HFF-Myc (cell line): ENCODE measurements at places on chromosomes 3 and 15.
A peak's percentile ranks its signal among the peaks of the same experiment; 100 is the strongest.

DNA sequence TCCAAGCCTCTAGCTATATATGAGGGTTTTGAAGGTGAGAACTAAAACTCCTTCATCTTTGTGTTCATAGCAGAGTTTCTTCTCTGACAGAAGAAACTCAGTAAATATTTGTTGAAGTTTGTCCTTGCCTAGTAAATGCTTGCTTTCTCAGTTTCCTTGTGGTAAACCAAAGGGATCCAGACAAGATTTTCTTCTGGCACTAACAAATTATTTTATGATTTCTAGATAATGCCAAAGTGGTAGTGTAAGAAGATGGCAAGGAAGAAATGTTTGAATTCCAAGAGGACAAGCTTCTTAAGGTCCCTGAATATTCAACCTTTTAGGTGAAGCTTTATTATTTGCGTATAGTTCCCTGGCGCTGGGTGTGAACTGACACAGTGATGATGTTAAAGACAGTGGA, 14.4 kb downstream of the ARIH1 start:
- no peak for DNase-seq

GRCh38 chr15:58758141-58758540, 8.6 kb upstream of the ADAM10 start:
- DNase-seq, result no peak

- DNase-seq, result no peak
Observed at GRCh38 chr3:153038779-153039178, 123.2 kb upstream of the RAP2B start.

- DNase-seq, result no peak
Observed at GRCh38 chr3:186825294-186825821, 17.2 kb upstream of the ADIPOQ start.

DNA sequence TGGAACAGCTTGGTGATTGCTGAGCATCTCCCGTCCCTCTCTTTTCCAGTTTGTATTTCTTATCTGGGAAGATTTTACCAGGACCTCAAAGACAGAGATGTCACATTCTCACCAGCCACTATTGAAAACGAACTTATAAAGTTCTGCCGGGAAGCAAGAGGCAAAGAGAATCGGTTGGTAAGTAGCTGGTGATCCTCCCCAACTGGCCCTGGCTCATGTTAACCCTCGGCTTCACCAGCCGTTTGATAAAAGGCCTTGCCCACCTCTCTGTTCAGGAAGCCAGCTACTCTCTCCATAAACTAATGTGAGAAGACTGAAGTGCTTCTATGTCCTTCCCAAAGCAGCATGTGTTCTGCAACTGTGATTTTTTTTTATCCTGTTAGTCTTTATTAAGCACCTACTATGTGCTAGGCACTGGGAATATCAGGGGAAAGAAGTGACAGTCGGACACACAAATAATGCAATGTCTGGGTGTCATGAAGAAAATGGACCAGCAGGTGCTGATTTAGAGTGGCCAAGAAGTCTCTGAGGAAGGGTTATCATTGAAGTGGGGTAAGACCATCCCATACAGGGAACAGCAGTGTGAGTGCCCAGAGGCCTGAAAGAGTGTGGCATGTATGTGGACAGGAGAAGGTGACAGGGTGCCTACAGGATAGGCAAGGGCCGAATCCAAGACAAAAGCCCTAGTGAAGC, 1.2 kb downstream of the MANF start:
- no peak for DNase-seq

DNA sequence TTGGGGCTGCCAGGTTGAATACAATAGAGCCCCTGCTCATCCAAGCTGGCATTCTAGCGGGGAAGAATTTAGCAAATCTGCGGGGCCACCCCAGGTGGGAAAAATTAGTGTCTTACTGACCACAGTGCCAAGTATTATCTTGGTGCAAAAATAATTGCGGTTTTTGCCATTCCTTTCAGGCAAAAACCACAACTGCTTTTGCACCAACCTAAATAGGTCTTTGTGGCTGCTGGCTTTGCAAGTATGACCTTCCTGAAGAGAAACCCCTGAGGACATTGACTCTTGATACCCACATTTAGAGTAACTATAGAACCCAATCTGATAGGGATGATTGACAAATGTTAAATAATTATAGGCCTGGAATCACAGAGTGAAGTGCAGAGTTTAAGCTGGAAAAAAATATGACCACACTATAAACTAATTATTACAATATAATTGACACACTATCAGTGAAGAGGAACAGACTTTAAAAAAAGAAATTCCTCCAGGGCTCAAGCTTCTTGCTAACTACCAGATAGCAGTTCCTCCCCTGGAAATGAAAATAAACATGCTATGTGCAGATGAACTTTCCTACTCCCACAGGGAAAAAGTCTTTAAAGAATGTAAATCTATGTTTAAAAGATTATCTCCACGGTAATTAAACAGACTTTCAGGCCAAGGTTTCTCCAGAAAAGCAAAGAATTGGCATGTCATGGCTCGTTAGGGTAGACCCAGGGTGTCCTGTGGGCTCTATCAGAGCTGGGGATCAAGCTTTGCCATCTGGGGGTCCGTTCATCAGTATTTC, 34.4 kb downstream of the CA12 start:
- DNase-seq, result no peak

GRCh38 chr3:13461169-13462124, 18.7 kb upstream of the HDAC11 start:
- DNase-seq, result no peak

DNA sequence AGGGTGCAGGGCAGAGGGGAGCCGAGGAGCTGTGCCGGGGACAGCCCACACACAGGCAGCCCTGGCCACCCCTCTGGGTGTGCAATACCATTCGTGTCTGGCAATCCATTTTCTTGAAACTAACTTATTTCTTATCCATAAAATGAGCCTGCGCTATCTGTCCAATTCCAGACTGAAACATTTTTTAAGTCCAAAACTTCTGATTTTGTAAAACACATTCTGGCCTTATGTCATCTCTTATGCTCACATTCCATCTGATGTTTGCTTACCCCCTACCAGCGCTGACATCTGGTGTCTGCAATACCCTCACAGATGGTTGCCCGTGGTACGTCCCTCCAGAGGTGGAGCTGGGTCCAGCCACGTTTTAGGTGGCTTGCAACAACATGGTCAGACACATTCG, 31.8 kb downstream of the PCSK6 start:
- DNase-seq, result no peak

DNA sequence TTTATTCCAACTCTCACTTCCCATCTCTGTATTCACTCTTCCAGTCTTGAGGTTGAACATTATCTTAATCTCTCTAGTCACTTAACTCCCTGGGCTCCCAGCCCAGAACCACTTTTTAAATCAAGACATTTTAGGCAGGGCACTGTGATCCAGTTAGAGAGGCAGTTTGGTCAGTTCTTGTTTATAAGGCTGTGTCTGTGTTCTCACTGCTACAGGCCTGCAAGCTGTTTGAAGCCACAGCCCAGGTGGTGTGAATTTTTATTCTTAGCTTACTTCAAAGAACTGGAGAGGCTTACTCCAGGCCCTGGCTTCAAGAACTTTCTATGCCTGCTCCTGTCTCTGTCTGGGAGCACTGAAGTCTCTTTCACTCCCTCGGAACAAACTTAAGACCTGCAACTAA, 906.1 kb downstream of the CADM2 start:
- DNase-seq, result no peak

DNA sequence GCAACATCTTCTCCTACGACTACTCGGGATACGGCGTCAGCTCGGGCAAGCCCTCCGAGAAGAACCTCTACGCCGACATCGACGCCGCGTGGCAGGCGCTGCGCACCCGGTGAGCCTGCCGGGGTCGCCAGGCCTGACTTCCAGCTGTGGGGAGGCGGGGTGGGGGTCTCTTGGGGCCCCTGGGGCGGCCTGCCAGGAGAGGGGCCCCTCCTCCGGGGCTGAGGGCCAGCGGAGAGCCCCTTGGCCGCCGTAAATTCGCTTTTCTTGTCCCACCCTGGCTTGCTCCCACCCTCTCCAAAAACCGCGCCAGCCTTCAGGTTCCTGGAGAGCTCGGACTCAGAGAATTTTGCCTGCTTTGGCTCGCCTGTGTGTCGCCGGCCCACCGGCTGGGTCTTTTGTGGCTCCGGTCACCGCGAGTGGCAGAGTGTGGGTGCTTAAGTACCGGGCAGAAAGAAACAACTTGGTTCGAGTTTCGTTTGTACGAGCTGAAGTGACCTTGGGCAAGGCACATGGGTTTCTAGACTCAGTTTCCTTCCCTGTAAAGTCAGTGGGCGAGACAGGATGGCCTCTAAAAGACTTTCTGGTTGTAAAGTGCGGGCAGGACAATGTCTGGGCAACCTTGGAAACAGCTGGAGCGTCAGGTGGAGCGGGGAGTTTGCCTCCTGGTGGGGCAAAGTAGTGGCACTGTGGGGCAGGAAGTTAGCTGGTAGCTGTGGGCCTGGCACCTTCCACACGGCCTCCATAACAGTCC, 976 bp downstream of the ABHD17C start:
- DNase-seq, result no peak

DNA sequence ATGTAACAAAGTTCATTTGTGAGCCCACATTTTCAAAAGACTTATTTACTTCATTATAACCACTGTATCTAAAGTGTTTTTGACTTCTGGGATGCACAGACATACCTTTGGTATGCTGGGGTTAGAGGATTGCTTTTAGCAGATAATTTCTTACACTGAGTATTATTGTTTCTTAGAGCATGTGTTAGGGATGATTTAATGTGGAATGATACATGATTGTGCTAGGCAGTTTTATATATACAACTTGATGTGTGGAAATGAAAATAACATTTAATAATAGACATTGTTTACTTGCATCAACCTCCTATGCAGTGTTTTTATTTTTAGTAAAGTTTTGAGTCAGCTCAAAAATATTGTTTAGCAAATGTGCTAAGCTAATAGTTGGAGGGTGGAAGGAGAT, 3.4 kb downstream of the KIF23 start:
- no peak for DNase-seq

GRCh38 chr3:52001443-52001974, 5.8 kb upstream of the RPL29 start:
- DNase-seq, result peak; percentile 36

DNA sequence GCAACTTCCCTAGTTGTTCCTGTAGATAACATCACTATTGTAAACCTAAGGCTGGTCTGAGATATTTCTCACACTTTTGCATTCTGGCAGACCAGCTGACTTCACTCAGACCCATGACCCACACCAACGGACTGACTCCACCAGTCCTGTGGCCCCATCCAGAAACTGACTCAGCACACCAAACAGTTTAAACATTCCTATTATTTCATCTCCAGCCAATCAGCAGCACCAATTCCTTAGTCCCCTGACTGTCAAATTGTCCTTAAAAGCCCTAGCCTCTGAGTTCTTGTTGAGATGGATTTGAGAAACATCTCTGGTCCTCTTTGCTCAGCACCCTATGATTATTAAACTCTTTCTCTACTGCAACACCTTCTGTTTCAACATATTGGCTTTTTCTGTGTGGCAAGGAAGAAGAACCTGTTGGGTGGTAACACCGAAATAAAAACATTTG, 12.2 kb upstream of the IDH2 start:
- no peak for DNase-seq

GRCh38 chr3:131708241-131708640, 205.5 kb upstream of the MRPL3 start:
- no peak for DNase-seq

DNA sequence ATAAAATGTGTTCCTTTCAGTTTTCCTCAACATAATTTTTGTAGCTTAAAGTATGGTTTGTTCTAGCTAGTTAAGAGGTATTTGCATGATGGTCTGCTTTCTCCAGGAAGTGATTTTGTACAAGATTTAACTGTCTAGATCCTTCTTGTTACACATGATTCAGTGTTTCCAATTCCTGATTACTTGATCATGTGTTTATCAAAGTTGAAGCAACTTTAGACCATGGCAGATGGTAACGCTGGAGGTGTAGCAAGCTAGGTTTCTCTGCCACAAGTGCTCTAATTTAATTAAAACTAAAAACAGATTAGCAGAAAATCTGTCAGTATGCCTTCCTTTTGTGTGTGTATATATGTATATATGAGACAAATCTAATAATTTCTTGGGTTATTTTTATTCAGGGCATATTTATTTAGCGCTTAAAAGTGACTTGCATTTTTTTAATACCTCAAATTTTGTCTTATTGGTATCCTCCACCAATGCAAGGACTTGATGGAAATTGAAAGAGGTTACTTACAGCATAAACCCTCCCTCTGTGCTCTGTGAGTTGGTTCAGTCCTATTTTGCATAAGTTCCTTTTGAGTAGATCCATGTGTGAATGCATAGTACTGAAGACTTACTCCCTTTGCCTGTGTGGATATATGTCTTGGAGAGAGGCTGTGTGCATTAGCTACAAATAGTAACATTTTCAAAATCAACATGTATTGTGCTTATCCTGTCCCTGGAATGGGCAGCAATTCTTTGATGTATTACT, 157.3 kb upstream of the CGNL1 start:
- DNase-seq, result peak; percentile 99

GRCh38 chr3:107850681-107851080, 240.2 kb downstream of the CD47 start:
- no peak for DNase-seq

DNA sequence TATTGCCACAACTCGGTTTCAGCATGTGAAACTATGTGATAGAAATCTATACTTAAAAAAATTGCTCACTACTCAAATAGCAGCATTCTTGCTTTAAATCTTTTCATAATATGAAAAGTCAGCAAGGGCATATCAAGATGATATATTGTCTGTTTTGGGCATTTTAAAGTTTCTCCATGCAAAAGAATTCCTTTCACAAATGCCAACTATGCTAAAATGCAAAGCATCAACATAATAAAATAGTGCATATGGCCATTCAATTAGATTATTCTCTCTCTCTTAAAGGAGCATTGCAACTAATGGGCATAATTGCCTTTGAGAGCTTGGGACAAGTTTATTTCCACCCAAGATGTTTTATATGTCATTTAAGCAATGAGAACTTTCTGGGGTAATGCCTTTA, 475.1 kb downstream of the ZPLD1 start:
- DNase-seq, result no peak

DNA sequence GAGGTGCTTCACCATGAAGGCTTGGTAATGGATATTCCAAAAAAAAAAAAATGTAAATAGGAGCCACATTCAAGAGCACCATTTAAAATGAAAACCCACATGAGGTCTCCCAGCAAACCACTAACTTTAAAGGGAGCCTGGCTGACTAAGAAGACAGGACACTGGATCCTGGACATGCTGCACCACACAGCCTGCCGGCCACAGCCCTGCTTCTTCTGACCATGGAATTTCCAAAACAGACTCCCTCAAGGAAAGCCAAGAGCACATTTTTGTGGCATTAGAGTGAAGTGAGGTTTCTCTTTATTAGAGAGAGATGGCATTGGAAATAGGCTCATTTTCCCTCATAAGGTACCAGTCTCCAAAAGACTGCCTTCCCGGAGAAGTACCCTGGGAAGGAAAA, 113.9 kb downstream of the RORA start:
- no peak for DNase-seq

DNA sequence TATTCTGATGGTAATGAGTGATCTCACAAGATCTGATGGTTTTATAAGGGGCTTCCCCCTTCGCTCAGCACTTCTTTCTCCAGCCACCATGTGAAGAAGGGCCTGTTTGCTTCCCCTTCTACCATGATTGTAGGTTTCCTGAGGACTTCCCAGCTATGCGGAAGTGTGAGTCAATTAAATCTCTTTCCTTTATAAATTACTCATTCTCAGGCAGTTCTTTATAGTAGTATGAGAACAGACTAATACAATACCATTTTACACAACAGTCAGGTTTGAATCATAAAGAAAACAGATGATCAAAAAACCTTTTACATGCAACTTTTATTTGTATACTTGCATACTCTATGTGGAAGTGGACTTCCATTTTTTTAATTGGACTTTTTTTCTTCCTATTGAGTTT, 46.7 kb upstream of the CBLB start:
- no peak for DNase-seq

GRCh38 chr15:63860555-63860954, 26.8 kb upstream of the HERC1 start:
- no peak for DNase-seq

GRCh38 chr3:25265284-25265683, 162.8 kb upstream of the RARB start:
- DNase-seq, result no peak
